ENCODE measurements at places on chromosomes 1 and 21. TPM values are rescaled to one million over a fixed set of nuclear protein-coding genes. Genes with fewer than 3 reads are reported as not detected.

DNTTIP2 gene
- 66.5 TPM for total RNA-seq

ACTL8 gene
- total RNA-seq, result not detected

EPHA10 gene
- total RNA-seq, result not detected

OR14K1 gene
- total RNA-seq, result not detected

MFSD2A gene
- 2.1 TPM for total RNA-seq

ASCL5 gene
- not detected for total RNA-seq

DAB1 gene
- total RNA-seq, result not detected

SPSB1 gene
- total RNA-seq, result 59.9 TPM

GSTM5 gene
- 0.15 TPM for total RNA-seq

CFHR2 gene
- not detected for total RNA-seq

RGSL1 gene
- not detected for total RNA-seq

- DNase-seq, result no peak
- no peaks in the 10 kb centered on the region for H3K4me1 ChIP-seq
- H3K27ac ChIP-seq, result no peak overlapping the region
These were observed 29.8 kb downstream of the CD48 start for GRCh38 chr1:160681891-160682140.

GRCh38 chr21:21028275-21028820 lies 30.1 kb downstream of the NCAM2 start:
- H3K27me3 ChIP-seq, result no peaks in the 10 kb centered on the region
- no peaks in the 10 kb centered on the region for H3K36me3 ChIP-seq
- H3K4me1 ChIP-seq, result no peaks in the 10 kb centered on the region
- no peak for DNase-seq

DNA sequence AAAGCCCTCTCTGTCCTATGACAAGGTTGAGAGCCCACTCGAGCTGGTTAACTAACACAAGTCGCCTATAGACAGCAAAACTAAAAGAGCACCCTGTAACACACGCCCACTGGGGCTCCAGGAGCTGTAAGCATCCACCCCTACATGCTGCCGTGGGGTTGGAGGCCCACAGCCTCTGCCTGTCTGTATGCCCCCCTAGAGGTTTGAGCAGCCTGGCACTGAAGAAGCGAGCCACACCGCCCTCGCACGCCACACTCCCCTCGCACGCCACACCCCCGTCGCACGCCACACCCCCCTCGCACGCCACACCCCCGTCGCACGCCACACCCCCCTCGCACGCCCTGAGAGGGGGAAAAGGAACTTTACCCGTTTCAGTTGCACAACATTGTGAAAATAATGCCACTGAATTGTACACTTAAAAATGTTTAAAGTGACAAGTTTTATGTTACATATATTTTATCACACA lies 13.2 kb upstream of the HMGCL start:
- H3K27me3 ChIP-seq, result no peaks in the 10 kb centered on the region
- H3K4me1 ChIP-seq, result peaks cover 3% of the 10 kb centered on the region
- peak overlapping the region; percentile 48 for H3K4me3 ChIP-seq
- DNase-seq, result peak; percentile 40

- peak overlapping the region; percentile 76 for H3K27ac ChIP-seq
- no peaks in the 10 kb centered on the region for H3K36me3 ChIP-seq
- no peaks in the 10 kb centered on the region for H3K27me3 ChIP-seq
- DNase-seq, result no peak
- peak overlapping the region; percentile 52 for H3K4me3 ChIP-seq
These were observed 34.1 kb upstream of the SCCPDH start for GRCh38 chr1:246690100-246690499.

GRCh38 chr21:26961698-26962097 lies 5.2 kb downstream of the ADAMTS5 start:
- H3K4me1 ChIP-seq, result no peaks in the 10 kb centered on the region
- no peaks in the 10 kb centered on the region for H3K36me3 ChIP-seq
- H3K27ac ChIP-seq, result peak overlapping the region; percentile 4
- DNase-seq, result no peak
- H3K4me3 ChIP-seq, result peak overlapping the region; percentile 5
- peaks cover 7% of the 10 kb centered on the region for H3K27me3 ChIP-seq

DNA sequence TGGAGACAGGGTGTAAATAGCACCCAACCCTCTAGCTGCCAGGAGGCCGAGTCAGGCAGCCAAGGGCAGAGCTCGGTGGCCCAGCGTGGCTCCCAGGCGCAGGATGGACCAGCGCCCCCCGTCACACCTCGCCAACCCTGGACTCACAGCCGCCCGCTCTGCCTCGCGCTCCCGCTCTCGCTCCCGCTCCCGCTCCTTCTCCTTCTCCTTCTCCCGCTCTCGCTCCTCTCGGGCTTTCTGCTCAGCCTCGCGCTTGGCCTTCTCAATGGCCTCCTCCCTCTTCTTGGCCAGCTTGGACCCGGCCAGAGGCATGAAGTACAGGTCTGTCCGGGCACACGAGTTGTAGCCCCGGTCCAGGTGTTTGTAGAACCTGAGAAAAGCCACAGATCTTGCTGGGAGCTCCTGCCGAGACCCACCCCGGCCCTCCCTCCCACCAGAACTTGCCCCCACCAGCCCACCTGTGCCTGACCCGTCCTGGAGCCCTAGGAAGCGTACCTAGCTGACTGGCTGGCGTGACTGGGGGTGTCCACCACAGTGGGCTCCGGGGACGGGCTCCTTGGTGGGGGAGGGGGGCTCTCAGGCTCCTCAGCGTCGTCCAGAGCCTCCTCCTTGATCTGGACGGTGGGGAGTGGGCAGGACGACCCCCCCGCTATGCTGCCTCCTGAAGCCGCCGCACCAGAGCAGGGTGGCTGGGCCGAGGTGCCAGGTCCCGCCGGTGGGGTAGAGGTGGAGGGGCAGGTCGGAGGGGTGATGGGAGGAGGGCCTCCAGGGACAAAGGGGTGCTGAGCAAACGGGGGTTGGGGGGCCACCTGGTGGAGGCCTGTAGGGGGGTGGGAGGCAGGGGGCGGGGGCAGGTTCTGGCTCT lies 41.9 kb downstream of the SLC45A1 start:
- peaks cover 98% of the 10 kb centered on the region for H3K36me3 ChIP-seq
- H3K4me3 ChIP-seq, result no peak overlapping the region
- no peak for DNase-seq
- no peaks in the 10 kb centered on the region for H3K27me3 ChIP-seq
- H3K27ac ChIP-seq, result peak overlapping the region; percentile 39
- peaks cover 39% of the 10 kb centered on the region for H3K4me1 ChIP-seq

- H3K4me1 ChIP-seq, result no peaks in the 10 kb centered on the region
- no peak overlapping the region for H3K27ac ChIP-seq
- H3K36me3 ChIP-seq, result no peaks in the 10 kb centered on the region
- H3K4me3 ChIP-seq, result no peak overlapping the region
These were observed 20.6 kb upstream of the RCAN3 start for GRCh38 chr1:24481843-24482610.

GRCh38 chr21:37551331-37551992 lies 184.9 kb downstream of the DYRK1A start:
- no peaks in the 10 kb centered on the region for H3K27me3 ChIP-seq
- peak overlapping the region; percentile 89 for H3K27ac ChIP-seq
- H3K4me3 ChIP-seq, result no peak overlapping the region
- no peak for DNase-seq

- H3K27me3 ChIP-seq, result no peaks in the 10 kb centered on the region
- no peaks in the 10 kb centered on the region for H3K36me3 ChIP-seq
- no peak overlapping the region for H3K27ac ChIP-seq
- no peak for DNase-seq
- H3K4me3 ChIP-seq, result no peak overlapping the region
These were observed 430.5 kb downstream of the HLX start for GRCh38 chr1:221309723-221310122.

GRCh38 chr1:58943776-58944175 lies 159.9 kb upstream of the JUN start:
- no peaks in the 10 kb centered on the region for H3K4me1 ChIP-seq
- no peak for DNase-seq
- no peak overlapping the region for H3K4me3 ChIP-seq
- H3K36me3 ChIP-seq, result no peaks in the 10 kb centered on the region
- no peaks in the 10 kb centered on the region for H3K27me3 ChIP-seq
- no peak overlapping the region for H3K27ac ChIP-seq

- no peaks in the 10 kb centered on the region for H3K27me3 ChIP-seq
- no peak within 1 kb of the TSS for H3K4me3 ChIP-seq
- no peak for DNase-seq
- no peaks in the 10 kb centered on the region for H3K36me3 ChIP-seq
- H3K4me1 ChIP-seq, result peaks cover 3% of the 10 kb centered on the region
These were observed at the start of gene LINGO4 for GRCh38 chr1:151805066-151805820. LINGO4 (minus strand) TSS chr1:151805419; CDS start chr1:151802704, 2,715 bp downstream.

DNA sequence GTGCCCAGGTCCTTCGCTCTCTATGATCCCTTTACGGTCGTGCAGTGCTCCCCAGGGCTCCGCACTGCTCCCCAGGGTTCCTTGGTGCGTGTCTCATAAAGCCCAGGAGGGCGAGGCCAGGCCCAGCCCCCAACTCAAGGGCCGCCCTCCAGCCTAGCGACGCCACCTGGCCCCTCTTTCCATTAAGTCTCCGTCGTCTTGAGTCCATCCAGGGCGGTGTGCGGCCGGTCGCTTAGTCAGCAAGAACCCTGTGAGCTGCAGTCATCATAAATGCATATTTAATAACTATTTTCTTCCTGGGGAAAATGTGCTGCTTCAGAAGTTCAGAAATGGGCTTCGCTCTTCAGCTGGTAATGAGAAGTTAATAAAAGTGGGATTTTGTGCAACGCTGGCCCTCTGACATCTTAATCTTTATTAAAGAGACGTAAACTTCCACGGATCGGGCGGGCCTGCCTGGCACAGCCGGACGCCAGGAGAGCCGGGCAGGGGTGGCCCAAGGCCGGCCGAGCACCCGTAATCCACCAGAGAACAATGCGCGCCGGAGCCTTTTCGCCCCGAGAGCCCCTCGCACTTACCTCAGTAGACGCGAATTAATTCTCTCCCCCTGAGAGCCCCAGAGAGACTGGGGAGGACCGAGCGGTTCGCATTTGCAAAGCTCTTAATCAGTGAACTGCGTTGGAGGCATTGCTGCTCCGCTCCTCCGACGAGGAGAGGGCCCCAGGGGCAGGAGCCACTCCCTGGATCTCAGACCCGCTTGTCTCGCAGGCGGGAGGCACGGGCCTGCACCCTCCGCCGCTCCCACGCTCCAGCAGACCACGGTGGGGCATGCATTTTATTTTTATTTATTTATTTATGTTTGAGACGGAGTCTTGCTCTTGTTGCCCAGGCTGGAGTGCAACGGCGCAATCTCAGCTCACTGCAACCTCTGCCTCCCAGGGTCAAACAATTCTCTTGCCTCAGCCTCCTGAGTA lies 188.3 kb upstream of the ARHGEF16 start:
- DNase-seq, result no peak
- no peak overlapping the region for H3K4me3 ChIP-seq
- H3K27me3 ChIP-seq, result peaks cover 36% of the 10 kb centered on the region
- H3K27ac ChIP-seq, result no peak overlapping the region

GRCh38 chr1:46466477-46467182 lies 23.0 kb upstream of the DMBX1 start:
- H3K4me1 ChIP-seq, result peaks cover 3% of the 10 kb centered on the region
- no peak overlapping the region for H3K27ac ChIP-seq
- DNase-seq, result no peak
- no peaks in the 10 kb centered on the region for H3K36me3 ChIP-seq
- peak overlapping the region; percentile 68 for H3K4me3 ChIP-seq

- H3K27ac ChIP-seq, result no peak overlapping the region
- no peaks in the 10 kb centered on the region for H3K36me3 ChIP-seq
- no peaks in the 10 kb centered on the region for H3K27me3 ChIP-seq
- H3K4me3 ChIP-seq, result no peak overlapping the region
- DNase-seq, result no peak
These were observed 149.4 kb upstream of the TIAM1 start for GRCh38 chr21:31493350-31493880.

GRCh38 chr1:11407301-11407994 lies 71.5 kb upstream of the DISP3 start:
- H3K27ac ChIP-seq, result no peak overlapping the region
- H3K4me1 ChIP-seq, result no peaks in the 10 kb centered on the region
- H3K36me3 ChIP-seq, result no peaks in the 10 kb centered on the region

- H3K36me3 ChIP-seq, result no peaks in the 10 kb centered on the region
- H3K4me3 ChIP-seq, result no peak overlapping the region
- H3K27ac ChIP-seq, result peak overlapping the region; percentile 86
These were observed 36.2 kb upstream of the BTG2 start for GRCh38 chr1:203268901-203269653.

GRCh38 chr1:103129255-103129654 lies 20.9 kb upstream of the COL11A1 start:
- H3K4me3 ChIP-seq, result no peak overlapping the region
- no peak for DNase-seq
- H3K27ac ChIP-seq, result no peak overlapping the region
- no peaks in the 10 kb centered on the region for H3K36me3 ChIP-seq
- no peaks in the 10 kb centered on the region for H3K27me3 ChIP-seq

DNA sequence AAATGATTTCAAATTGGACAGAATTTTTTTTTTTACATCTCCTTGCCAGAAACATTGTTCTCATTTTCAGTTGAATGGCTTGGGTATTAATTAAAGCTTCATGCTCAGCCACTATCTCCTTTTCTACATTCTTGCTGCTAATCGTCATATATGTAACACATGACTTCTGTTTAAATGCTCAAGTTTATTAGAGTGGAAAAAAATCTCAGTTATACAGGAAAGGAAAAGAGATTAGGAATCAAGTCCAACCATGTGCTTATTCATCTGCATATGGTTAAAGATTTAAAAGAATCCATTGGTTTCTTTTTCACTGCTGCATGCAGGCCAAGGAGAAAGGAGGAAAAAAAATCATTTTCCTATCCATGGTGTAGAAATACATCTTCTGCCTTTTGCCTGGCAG lies 47.3 kb upstream of the CNN3 start:
- H3K27me3 ChIP-seq, result no peaks in the 10 kb centered on the region
- no peaks in the 10 kb centered on the region for H3K36me3 ChIP-seq
- H3K4me3 ChIP-seq, result no peak overlapping the region
- no peaks in the 10 kb centered on the region for H3K4me1 ChIP-seq

GRCh38 chr1:218823291-218823900 lies 350.3 kb upstream of the LYPLAL1 start:
- H3K27me3 ChIP-seq, result no peaks in the 10 kb centered on the region
- no peak for DNase-seq
- no peaks in the 10 kb centered on the region for H3K36me3 ChIP-seq
- H3K27ac ChIP-seq, result no peak overlapping the region

- H3K4me1 ChIP-seq, result no peaks in the 10 kb centered on the region
- H3K27me3 ChIP-seq, result no peaks in the 10 kb centered on the region
- H3K36me3 ChIP-seq, result no peaks in the 10 kb centered on the region
- DNase-seq, result no peak
These were observed 528.5 kb downstream of the PLPP3 start for GRCh38 chr1:56050911-56051310.

DNA sequence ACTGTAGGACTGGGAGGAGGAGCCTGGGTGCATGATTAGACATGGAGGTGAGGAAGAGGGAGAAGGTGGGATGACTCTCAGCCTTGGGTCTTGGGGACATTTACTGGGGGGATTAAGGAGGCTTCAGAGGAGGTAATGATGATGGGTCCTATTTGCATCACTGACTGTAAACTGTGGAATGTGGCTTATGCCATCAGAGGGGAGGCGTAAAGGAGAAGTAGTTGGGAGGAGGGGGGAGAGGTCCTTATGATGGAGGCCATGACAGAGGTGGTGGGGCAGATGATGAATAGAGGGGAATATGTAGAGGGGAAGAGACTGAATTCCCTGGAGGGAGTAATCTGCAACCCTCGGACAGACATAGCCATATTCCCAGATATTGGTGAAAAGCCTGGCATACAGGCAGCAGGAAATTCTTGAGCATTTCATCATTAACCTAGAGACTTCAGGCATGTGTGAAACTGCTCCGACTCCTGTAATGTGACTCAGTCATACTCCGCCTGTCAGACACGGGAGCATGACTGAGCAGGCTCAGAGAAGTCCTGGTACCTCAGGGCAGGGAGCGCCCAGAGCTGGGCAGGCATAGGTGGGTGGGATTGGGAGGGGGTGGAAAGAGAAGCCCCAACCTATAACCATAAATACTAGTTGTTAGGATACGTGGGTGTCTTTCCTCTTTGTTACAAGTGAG lies 8.0 kb upstream of the LCE5A start:
- no peak overlapping the region for H3K27ac ChIP-seq
- no peaks in the 10 kb centered on the region for H3K4me1 ChIP-seq
- no peaks in the 10 kb centered on the region for H3K27me3 ChIP-seq
- DNase-seq, result no peak
- H3K36me3 ChIP-seq, result no peaks in the 10 kb centered on the region
- no peak overlapping the region for H3K4me3 ChIP-seq

Data from gastrocnemius medialis (tissue), 4 donors.